Hepatic stellate cell (primary cell): ENCODE measurements at places on chromosomes 3 and 15.

DNA sequence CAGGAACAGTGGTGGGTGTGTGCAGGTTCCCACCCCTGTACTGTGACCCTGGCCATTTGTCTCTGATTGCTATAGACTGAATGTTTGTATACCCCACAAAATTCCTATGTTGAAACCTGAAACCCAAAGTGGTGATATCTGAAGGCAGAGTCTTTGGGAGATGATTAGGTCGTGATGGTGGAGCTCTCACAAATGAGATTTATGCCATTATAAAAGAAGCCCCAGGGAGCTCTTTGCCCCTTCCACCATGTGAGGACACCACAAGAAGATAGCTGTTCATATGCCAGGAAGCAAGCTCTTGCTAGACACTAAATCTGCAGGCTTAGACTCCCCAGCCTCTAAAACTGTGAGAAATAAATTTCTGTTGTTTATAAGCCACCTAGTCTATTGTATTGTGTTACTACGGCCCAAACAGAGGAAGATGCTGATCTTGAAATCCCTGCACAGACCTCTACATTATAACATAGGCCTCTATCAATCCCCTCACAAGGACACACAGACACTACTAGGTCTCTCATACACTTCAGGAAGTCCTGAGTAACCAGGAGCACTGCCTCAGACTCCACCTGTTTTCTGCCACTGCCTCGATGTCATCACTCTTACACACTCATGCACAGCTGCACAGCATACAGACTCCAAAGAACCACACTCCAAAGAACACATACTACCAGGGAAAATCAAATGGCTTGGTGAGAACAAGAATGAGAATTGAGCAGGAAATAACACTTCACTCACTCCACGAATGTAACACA is 14.7 kb downstream of the IGSF11 start:
- DNase-seq = no peak

- DNase-seq = no peak
Measured at GRCh38 chr3:140834266-140835037, 107.2 kb upstream of the SLC25A36 start.

DNA sequence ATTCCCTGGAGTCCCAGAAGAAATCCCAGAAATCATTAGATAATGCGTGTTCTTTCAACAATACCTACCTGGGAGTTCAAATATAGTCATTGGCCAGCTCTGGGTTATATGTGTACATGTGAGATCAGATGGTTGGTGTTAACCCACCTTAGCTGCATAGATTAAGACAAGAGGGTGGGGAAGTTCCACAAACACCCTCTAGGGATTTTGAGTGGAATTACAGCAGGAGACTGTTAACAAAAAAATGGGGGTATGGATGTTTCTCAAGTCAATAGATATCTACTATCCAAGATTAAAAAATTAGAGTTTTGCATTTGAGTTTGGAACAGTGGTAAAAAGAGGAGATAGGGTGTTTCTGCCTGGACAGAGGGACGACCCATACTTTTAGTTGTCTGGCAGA is 282.5 kb upstream of the CNTN3 start:
- DNase-seq = no peak

DNA sequence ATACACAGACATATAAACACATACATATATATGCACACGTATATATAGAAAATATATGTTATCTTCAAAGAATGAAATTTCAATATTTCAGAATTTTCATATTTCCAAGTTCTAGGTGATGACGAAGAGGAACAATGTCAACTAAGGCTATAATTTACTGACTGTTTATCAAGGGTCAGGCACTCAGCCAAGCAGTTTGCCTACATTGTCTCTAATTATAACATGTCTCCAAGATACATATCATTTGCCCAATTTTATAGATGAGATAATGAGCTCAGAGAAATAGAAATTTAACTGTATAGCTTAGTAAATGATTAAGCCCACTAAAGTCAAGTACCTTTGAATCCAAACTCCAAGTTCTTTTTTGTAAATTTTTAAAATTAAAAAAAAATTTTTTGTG is 99.9 kb upstream of the PLSCR4 start:
- no peak for DNase-seq

DNA sequence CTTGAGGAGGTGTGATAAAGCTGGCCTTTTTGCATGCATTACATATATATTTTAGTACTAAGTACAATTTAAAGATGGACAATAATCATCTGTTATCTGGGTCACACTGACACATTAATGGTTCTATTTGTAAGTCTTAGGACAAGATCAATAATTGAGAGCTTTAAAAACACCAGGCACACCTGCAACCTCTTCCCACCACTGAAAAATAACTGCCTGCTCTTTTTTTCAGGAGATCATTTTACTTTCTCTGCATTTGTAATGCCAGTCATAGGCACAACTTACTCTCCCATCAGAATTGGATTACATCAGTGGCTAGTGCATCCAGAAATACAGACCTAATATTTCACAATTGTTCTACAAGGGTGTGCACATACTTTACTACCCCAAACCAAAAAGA is 149.8 kb downstream of the MECOM start:
- DNase-seq = no peak

- DNase-seq = no peak
Measured at GRCh38 chr3:121985846-121986245, 36.2 kb downstream of the ILDR1 start.

- no peak for DNase-seq
Measured at GRCh38 chr3:75224412-75224811, 439.7 kb upstream of the FRG2C start.

DNA sequence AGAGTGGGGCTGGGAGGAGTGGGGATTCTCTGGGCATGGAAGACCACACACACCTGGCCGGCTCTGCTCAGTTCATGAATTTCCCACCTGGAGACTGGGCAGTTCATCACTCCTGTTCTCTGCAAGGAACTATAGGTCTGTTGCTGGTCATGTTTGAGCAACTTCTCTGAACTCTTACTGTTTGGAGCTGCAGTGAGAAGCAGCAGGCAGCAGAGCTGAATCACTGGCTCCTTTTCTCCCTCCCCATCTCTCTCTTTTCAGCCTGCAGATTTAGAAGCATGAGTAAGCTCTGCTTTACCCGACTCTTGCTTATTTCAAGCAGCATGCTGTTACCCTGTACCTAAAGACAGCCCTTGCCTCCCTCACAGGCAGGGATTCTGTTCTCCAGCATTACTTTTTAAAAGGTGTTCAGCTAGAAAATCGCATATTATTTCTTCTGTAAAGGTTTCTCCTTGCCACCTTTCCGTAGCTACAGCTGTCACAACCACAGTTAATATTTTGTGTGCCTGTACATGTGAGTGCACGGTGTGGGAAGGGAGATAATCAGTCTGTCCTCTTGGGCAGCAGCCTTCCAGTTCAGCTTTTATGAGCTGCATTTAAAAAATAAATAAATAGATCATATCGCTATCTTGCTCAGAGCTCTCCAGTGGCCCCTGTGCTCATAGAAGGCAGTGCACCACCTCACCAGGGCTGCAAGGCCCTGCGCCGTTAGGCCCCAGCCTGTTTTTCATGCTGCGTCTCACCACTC is 131.6 kb downstream of the CHCHD6 start:
- DNase-seq = peak; percentile 55

- DNase-seq = no peak
Measured at GRCh38 chr3:65595222-65596028, 443.3 kb downstream of the MAGI1 start.

DNA sequence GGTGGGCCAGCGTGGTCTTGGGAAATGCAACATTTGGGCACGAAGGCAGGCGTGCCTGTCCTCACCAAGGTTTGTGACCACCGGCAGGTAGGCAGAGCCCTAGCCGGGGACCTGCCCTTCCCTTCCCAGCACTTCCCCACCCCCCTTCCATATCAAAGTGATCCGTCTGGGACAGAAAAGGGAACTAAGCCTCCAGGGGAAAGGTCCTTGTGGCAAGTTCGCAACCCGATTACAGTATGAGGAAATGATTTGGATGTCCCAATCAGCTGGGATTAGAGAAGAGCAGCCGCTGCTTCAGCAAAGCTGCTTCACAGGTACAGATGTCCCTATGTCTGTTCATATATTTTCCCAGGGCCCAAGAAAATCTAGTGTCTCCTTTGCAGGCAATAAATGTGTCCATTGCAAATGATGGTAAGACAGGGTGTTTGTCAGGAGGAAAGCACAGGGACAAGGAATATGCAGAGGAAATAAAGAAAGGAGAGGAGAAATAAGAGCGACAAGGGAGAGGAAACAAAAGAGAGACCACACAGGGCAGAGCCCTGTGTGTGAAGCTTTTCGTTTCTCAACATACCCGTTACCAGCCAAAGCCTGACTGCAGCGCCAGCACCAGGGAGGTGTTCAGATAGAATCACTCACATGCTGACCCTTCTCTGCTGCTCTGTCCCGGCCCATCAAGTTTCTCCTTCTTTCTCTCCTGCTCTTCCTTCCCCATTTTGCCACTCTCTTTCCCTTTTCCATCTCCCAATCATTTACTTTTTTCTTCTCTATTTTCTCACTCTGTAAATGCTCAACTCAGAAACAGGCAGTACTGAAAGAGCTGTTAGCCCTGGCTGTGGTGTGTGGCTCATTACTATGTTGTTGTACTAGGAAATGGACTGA is 17.4 kb upstream of the SECISBP2L start:
- no peak for DNase-seq

DNA sequence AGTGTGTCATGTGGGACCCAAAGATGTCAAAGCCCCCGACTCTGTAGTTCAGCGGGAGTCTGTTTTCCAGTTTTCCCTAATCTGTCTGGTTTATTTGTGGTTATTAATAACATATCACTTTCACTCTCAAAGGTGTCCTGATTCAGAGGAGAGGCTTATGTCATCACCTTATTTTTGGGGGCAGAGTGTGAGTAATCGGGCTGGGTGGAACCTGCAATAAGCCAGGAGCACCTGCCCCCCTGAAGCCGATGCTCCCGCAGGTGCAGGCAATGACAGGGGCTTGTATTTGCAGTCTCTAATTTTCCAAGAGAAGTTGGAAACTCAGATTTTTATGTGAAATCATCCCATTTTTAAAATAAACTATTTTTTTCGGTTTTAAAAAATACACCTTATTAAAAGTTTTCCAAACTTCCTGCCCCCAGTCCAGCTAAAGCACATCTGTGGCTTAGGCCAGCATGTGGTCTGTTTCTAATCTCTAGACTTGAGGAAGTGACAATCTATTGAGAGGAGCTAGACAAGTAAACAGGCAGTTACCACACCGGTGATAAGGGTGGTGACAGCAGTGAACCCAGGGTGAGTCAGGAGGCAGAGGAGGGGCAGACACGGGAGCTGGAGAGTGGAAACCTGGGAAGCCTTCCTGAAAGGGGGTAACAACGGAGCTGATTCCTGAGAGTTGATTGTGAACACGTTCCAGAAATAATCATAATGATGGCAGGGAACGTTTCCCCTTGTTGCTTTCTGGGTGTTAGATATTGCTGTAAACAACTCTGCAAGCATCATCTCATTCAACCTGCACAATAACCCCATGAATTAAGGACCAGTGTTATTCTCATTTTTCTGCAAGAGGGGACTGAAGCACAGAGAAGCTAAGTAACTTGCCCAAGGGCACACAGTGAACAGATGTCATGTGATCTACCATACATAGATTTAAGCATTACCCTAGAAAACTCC is 37.2 kb downstream of the BHLHE40 start:
- DNase-seq = peak; percentile 29

DNA sequence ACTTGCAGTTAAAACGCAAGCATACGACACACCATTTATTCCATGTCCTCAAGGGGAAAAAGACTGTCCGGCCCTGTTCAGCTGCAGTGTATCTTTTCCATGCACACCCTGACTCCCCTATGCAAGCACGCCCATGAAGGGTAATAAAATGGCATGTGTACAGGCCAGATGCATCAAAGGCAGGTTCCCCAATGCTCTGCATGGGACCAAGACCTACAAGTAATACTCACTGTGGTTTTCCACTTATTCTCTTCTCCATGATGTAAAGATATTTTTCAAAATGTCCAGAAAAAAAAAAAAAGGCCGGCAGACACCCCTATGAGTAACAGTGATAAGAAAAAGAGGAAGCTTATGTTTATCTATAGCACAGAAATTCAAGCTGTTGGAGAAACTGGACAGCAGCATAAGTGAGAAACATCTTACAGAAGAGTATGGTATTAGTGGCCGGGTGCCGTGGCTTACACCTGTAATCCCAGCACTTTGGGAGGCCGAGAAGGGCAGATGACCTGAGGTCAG is 70.8 kb downstream of the MCF2L2 start:
- DNase-seq = no peak

DNA sequence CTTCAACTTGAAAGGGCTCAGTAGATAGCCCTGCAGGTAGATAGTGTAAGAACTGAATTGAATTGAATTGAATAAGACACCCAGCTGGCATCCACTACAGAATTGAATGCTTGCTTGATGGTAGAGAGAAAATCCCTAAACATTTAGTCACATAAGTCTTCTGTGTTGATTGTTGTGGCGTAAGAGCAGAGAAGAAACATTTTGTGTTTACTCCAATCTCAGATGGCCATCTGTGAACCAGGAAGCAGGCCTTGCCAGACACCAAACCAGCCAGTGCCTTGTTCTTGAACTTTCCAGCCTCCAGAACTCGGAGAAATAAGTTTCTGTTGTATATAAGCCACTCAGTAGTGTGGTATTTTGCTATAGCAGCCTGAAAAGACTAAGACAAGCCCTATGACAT is 43.6 kb downstream of the SST start:
- no peak for DNase-seq

DNA sequence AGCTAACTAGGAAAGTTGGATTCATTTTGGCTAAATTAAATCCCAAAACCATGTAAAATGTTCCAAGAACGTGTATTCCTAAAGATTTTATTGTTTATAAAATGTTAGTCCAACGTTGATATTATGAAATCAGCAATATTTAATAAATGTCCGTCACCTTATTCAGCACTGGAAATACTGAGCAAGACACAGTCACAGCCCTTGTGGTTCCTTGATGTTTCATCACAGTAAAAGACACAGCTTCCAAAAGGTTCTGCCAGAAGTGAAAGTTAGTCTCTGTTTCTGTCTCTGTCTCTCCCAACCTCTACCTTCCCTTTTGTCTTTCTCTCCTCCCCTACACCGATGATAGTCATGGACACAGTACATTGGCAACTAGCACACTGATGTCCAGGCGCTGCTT is 82.2 kb upstream of the BOC start:
- no peak for DNase-seq

DNA sequence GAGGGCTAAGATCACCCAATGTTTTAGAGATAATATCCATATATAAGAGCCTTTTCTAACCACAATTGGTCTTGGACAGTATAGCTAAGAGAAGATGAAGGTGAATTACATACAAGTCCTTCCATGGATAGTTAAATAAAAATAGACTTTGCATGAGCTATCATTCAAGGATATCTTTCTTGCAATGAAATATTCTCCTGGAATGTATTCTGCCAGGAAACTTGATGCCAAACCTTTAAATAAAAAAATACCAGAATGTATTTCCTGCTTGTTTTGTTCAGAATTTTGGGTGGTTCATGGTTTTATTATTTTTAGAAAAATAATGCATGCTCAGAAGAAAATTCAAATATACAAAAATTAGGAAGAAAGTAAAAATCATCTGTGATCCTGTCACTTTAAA is 88.8 kb upstream of the PPIB start:
- no peak for DNase-seq
